ENCODE measurements at places on chromosomes 12 and 14.

DNA sequence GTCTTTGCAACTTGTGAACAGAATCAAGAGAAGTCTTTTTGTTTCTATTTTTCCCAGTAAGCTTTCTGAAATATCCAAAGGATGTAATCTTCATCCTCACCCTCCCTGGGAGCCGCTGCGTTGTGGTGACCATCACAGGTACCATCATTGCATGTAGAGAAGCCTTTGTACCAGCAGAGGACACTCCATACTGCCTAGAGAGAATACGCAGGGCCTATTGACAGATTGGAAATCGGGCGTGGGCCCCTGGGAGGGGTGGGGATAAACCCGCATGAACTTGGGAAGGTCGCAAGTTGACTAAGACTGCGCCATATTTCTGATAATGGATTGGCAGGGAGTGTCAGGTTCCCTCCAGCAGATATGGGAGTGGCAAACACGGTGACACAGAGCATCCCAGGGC lies 12.7 kb downstream of the KRT1 start:
- no peak for DNase-seq

- no peak for DNase-seq
Measured at GRCh38 chr12:48556631-48557030, 13.2 kb downstream of the LALBA start.

GRCh38 chr12:45718306-45718705 lies 11.2 kb upstream of the ARID2 start:
- DNase-seq: no peak

DNA sequence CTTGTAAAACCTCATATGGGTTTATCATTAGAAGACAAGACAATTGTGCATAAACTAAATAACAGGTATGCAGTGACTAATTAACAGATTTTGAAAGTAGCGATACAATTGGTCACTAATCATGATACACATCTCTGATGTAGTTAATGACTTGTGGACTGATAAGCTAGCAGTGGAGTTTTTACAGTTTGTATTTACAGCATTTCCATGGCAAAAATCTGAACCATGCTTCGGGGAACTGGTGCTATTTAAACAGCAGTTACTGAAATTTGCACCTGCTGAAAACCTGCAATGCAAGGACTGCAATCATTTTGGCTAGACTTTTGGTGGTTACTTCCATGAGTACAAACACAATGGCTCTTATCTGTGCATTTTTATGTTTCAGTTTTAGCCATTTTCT lies 471.2 kb downstream of the RERGL start:
- no peak for DNase-seq

DNA sequence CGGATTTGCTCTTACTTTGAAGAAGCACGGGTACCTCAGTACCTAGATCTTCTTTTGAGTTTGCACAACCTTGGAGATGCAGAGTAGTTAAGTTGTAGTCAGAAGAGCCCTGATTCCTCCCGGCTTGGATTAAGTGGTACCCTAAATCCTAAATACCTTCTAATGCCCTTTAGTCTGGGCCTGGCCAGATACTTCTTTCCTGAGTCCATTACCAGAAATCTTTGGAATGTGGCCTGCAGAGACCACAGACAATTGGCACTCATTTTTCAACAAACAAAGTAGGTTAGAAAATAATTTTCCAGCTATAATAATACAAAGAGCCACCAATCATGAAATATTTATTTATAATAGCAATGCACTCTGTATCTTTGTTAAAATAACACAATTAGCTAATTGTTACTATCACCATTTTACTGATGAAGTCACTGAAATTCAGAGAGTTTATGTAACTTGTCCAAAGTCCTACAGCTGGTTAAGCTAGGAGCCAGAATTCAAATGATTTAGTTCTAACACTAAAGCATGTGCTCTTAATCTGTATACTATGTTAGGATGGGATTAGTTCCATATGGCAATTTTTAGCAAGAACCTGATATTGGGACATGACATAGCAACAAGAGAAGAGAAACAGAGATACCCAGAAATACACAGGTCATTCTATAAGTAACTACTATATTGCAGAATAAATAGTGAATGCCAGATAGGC lies 132.1 kb upstream of the PDZRN4 start:
- DNase-seq: no peak

DNA sequence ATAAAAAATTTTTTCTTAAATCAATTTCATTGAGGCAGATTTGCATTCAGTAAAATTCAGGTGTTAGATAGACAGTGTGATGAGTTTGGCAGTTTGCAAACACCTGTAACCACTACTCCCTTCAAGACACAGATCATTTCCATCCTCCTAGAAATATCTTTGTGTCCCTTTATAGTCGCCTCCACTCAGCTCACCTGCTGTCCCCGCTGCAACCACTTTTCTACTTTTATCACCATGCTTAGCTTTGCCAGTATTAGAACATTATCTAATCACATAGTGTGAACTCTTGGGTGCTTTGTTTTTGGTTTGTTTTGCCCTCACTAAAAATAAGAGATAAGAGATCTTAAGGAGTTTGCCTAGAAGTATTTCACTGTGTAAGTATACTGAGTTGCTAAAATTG lies 73.8 kb downstream of the DERA start:
- DNase-seq: no peak

DNA sequence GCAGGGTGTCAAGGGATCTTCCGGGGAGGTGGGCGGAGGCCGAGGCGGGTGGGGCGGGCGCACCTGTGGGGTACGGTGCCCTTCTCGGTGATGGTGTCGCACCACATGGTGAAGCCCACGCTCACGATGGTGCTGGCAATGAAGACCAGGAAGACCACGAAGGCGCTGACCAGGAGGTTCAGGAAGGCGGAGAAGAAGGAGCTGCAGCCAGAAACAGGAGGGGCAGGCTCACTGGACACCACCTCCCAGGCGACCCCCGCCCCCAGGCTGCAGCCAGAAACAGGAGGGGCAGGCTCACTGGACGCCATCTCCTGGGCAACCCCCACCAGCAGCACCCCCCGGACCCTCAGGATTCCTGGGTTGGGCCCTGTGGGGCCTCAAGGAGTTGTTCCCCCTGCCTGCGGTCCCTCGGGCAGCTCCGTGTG lies 7.6 kb downstream of the TMEM179 start:
- no peak for DNase-seq

- no peak for DNase-seq
Measured at GRCh38 chr12:26319511-26319910, 124.1 kb downstream of the SSPN start.

DNA sequence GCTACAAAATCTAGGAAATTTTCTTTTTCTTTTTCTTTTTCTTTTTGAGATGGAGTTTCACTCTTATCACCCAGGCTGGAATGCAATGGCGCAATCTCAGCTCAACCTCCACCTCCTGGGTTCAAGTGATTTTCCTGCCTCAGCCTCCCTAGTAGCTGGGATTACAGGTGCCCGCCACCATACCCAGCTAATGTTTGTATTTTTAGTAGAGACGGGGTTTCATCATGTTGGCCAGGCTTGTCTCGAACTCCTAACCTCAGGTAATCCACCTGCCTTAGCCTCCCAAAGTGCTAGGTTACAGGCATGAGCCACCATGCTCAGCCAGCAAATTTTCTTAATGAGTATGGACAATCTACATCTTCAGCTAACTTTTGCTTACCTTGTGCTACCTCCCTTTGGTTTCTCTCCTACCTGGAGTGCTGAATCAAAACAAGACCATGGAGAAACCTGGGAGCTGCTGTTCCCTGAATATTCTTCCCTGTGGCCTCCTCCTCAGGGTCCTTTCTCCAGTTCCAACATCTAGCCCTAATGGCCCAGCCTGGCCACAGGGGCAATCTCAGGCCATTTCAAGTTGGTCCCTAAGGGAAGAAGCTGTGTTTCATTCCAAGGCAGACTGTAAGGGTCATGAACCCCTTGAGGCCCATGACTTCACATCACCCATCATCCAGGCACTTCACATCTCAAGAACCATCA lies 74.6 kb upstream of the EGLN3 start:
- DNase-seq: no peak

DNA sequence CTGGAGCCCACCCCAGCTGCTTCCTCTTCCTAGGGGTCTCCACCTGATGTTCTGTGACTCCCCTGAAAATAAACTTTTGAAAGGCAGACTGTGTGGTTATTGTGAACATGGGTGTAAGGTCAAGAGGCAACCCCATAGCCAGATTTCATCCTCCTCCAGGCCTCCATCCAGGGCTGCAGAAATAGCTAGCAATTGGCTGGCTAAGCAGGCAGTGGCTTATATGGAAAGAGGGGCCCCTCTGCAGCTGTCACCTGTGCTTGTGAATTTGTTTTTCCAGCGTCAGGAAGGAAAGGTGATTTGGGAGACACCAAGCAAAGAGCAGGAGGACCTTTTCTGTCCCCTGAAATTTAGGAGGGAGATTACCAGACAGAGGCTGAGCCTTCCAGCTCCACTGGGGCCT lies 55.8 kb downstream of the ZFP36L1 start:
- DNase-seq: no peak

- no peak for DNase-seq
Measured at GRCh38 chr12:122216445-122216844, 9.4 kb downstream of the DIABLO start.

DNA sequence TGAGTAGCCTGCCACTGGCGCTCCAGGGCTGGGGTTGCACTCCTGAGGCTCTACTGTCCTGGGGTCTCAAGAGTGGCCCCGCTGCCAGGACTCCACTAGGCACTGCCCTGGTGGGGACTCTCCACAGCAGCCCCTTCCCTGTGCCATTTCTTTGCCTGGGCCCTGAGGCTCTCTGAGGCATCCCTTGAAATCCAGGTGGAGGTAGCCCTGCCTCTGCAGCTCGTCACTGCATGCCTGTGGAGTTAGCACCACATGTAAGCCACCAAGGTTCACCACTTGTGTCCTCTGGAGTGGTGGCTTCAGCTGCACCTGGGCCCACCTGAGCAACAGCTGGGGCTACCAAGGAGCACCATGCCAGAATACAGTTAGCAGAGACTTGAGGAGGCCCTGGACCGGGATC lies 39.9 kb upstream of the BATF start:
- DNase-seq: no peak

DNA sequence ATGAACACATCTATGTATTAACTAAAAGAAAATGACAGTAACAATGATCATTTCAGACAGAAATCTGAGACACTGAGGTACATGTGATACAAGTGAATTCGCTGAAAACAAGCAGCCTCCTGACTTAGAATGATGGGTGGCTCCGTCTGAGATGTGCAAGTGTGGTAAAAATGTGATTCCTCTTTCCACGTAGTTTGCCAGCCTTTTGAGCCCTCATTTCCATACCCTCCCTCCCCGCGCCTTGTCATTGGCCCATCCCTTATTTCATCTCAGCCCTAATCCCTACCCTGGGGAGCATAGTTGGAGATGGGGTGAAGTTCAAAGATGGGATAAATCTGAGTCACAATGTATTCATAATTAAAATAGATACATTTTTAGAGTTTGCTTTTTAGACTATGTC lies 107.8 kb downstream of the BMP4 start:
- no peak for DNase-seq
